ENCODE measurements at places on chromosomes 3 and 15. TPM values are rescaled to one million over a fixed set of nuclear protein-coding genes. Genes with fewer than 3 reads are reported as not detected.

DNA sequence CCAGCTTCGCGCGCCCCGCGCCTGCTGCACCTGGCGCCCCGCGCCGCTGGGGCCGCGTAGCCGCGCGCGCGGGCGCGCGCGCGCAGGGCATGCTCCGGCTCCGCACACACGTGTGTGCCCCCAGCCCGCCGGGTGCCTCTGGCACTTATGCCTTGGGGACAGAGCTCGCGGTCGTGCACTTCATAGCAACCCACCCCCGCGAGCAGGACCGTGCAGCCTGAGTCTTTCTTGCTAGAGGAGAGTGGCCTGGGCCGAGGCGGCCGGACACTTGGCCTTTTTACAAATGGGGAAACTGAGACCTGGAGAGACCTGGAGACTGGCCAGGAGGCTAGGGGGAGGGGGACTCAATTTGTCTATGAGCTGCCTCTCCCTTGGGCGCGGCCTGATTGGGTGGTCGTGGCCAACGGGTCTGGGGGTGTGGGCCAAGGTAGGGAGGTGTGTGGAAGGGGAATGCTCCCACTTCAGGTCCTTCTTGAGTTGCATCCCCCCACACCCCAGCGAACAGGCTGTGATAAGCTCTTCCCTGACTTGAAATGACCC, 562 bp downstream of the NBEAL2 start:
- peak; percentile 25 for DNase-seq

- peak; percentile 13 for DNase-seq
Measured at GRCh38 chr3:181417748-181418147, 294.0 kb upstream of the SOX2 start.

DNA sequence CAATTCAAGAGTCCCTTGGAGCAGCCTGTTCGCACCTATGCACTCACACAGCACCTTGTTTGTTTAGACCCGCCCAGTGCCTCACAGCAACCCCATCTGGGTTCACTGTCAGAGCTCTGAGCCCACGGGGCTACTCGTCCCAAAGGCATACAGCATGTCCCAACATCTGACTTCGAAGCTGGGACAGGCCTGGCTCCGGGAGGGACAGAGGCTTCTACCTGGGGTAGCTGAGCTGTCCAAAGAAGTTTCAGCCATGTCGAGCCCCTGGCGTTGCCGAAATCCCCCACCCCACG, 28.6 kb upstream of the CYP11A1 start:
- DNase-seq = no peak

DNA sequence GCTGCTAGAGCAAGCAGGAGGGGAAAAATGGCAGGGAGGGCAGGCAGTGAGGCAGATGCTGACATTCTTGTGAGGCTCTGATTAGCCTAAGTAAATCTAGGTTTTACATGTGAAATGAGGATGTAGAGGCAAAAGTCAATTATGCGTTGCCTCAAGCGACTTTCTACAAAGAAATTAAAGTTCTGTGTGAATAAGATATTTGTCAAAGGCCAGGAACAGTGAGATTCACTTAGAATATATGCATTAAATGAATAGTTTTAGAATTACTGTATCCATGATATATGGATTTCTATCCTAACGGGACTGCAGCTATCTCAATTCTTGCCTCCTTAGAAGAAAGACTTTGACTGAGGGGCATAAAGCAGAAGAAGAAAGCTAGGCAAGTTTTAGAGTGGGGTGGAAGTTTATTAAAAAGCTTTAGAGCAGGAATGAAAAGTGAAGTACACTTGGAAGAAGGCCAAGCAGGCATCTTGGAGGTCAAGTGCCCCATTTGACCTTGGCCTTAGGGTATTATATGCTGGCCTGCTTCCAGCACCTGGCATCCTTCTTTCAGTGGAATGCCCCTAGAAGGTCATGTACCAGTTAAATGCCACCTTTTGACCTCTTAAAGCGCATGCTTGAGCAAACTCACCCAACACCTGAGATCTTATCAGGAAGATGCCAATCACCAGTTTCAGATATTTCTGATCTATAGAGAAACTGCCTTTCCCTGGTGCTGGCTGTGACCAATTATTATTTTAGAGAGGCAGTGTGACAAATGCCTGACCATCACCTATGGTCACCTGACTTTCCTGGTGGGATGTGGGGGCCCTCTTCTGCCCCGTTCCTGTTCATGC, 38.2 kb downstream of the OSTN start:
- DNase-seq = no peak

DNA sequence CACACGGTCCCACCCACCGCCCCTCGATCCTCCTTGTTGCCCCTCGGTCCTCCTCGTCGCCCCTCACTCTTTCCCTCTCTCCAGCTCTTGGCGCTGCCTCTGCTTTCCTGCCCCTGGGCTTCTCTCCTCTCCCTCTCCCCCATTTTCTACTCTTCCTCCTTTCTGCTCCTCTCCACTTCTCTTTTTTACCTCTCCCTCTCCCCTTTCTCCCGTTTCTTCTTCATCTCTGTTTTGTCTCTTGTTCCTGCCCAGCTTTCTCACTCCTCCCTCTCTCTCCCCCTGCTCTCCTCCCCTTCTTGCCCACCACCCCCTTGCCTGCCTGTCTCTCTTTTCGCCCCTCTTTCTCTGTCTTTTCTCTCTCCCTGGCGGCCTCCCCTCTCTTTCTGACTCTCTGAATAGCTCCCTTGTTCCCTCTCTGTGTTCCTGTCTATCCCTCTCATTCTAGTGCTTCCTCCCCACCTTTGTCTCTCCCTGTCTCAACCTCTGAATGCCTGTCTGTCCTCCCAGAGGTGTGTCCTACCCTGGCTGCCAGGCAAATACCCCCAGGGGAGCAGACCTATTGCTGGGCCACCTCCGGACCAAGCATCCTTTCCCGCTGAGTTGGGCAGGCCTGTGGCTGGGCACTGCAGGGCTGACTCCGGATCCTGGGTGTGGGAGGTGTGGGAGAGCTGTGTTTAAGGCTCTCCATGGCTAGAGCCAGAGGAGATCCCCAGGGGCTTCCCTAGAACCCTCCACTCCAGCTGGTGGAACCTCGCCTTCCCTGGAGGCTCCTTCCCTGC, 41.0 kb downstream of the EPHB3 start:
- DNase-seq = no peak

DNA sequence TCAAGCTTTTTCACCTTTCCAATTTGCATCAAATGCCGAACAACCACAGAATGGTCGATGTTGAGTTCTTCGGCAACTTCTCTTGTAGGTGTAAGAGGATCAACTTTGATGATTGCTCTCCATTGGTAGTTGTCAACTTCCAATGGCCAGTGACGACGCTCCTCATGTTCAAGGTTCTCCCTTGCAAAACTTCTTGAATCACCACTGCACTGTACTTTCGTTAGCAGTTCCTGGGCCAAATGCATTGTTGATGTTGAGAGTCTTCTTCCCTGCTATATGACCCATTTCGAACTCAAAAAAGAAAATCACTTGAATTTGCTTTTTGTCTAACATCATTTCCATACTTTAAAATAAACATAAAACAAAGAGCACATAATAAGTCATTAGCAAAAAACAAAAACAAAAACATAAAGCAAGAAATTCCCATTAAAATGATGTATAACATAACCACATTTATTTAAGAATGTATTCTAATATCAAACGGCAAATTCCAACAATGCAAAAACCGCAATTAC, 71.2 kb upstream of the AP4E1 start:
- DNase-seq = no peak

DNA sequence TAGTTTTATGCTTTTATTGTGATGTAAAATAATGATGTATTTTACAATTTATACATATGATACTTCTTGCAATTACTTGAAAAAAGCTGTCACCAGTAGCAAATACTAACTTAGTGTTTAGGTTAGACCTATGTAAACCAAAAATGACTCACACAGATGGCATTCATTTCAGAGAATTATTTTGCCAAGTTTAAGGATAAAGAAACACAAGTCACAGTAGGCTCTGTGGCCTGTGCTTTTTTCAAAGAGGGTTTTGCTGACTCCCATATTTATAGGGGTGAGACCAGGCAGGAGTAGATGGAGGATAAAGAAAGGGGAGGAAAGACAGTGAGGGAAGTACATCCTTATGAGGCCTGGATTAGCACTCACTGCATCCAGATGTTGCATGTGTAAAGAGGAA, 356.6 kb upstream of the NPAP1 start:
- DNase-seq = no peak

- no peak for DNase-seq
Measured at GRCh38 chr3:194130188-194130587, 5.8 kb upstream of the HES1 start.

- DNase-seq = no peak
Measured at GRCh38 chr3:125602752-125603649, 7.7 kb upstream of the OSBPL11 start.

The ST3GAL6 gene
- not detected for total RNA-seq

The RTP4 gene
- total RNA-seq = not detected

DNA sequence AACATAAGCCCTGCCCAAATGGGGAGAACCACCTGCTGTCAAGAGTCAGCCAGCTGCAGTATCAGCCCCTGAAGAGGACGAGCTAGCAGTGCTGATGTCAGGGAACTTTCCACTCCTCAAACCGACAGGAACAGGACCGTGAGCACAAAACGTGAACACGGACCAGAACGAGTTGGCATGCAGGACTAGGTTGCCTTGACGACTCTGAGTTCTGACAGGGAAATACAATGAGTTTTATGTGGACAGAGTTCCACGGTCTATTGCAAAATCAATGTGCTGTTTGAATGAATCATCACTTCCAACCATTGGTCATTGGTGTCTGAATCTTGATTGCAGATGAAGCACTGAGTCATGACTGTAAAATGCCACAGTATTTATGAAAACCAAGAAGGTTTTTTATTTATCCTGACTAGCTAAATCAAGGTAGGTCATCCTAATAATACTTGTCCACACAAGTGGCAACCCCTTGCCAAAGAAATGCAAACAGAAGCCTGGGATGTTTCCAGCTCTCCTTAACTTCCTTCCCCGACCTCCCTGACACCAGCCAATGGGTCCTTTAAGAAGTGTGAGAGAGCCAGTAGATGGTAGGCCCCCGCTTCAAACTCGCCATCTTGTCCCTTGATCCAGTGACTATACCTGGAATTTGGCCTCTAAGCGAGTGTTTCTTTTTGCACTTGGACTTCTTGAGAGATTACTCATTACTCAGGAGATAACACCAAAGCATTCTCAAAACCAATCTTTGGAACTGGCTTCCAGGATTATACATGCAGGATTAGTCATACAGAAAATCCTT, 119.6 kb downstream of the ASB7 start:
- no peak for DNase-seq

DNA sequence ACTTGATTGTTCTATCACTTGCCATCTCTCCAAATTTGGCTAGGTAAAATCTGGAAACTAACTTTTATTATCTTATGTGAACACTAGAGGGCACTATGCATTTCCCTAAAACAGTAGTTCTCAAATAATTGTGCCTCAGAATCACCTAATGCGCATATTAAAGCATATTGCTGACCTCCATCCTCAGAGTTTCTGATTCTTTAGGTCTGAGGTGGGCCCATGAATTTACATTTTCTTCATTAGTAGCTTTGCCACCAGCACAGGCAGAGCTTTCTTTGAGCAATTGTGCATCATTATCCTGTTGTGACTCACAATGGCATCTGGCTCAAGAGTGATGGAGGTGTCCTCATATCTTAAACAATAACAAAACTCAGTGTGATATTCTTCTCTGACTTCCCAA, 17.5 kb upstream of the BCHE start:
- DNase-seq = no peak

The LRTM1 gene
- total RNA-seq = not detected

The ANKRD34C gene
- total RNA-seq = not detected

- DNase-seq = peak; percentile 66
Measured at GRCh38 chr15:91922646-91923547, 69.4 kb downstream of the SLCO3A1 start.

DNA sequence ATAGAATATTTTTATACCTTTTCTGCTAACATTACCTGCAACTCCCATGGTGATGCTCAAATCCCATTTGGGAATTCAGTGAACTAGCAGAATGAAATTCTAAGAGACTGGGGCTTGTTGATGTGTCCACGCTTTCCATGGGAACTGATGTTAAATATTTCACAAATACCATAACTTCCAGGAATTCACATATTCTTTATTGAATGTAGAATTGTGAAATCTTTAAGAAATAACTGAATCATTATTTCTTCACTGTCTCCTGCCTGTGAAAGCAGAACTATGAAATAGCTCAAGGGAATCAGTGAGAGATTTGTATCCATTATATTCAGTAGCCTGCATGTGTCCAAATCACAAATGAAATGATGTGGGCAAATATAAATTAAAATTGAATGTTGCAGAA, 130.8 kb downstream of the SERPINI1 start:
- DNase-seq = no peak

The PTH1R gene
- total RNA-seq = 23.6 TPM
